ENCODE measurements at places on chromosomes 13 and 19.

DNA sequence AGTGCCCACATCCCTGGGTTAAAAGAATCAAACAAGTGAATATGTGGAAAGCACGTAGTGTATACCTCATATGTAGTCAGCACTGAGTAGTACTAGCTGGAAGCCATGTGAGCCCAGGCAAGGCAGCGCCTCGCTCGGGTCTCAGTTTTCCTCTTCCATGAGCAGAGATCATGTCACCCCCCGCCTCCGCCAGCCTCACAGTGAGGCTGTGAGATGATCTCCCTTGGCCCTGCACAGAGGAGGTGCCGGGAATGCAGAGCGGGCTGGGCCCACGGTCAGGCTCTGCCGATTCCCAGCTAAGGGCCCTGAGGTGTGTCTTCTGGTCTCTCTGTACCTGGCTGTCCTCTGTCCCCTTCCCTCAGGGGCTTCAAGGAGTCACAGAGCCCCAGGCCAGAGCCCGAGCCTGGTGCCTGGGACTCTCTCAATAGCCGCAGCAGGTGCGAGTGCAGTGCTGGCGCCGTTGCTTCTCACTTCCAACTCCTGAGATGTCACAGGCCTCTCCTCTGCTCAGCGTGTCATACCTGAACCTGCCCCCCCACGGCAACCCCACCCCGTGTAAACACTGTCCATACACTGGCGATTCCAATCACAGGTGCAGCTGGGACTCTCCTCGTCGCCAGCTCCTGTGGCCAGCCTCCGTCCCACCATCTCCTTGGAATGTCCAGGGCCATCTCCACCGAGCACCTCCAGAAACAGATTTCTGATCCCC is 26.9 kb downstream of the DPF1 start:
- H3K4me3 ChIP-seq, result no peak overlapping the region
- H3K36me3 ChIP-seq, result peaks cover 18% of the 10 kb centered on the region
- peak; percentile 22 for DNase-seq
- no peaks in the 10 kb centered on the region for H3K27me3 ChIP-seq

- no peak overlapping the region for H3K27ac ChIP-seq
- no peaks in the 10 kb centered on the region for H3K4me1 ChIP-seq
- no peaks in the 10 kb centered on the region for H3K27me3 ChIP-seq
- no peak for DNase-seq
- H3K36me3 ChIP-seq, result no peaks in the 10 kb centered on the region
- H3K4me3 ChIP-seq, result no peak overlapping the region
These were observed 288.9 kb upstream of the MAB21L1 start for GRCh38 chr13:35765366-35765765.

DNA sequence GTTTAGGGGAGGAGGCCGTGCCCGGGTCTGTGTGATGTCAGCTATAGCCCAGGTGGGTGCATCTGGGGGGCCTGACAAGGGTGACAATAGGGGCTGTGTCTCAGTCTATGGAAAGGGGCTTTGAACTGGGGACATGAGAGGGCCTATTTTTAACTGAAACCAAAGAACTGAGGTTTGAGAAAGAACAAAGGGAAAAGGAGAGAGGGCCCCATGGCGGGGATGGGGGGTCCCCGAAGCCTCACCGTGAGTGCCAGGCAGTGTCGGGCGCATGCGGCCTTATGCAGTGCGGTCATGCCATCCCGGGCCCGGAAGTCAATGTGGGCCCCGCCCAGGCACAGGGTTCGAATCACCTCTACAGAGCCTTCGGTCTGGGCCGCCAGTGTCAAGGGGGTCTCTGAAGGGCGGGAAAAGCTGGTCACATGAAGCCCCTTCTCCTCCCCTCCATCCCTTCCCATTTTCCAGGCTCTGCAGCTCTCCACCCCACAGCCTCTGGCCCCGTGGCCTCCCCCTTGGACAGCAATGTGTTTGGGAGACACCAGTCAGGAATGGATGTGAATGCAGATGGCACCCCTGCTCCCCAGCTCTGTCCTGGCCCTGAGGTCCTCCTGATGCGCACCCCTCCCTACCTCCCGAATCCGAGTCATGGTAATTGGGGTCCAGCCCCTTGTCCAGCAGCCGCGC is 5.9 kb downstream of the SHANK1 start:
- H3K4me3 ChIP-seq, result no peak overlapping the region
- H3K27ac ChIP-seq, result no peak overlapping the region
- DNase-seq, result no peak

- no peaks in the 10 kb centered on the region for H3K36me3 ChIP-seq
- DNase-seq, result no peak
- H3K4me1 ChIP-seq, result no peaks in the 10 kb centered on the region
- H3K4me3 ChIP-seq, result no peak overlapping the region
- no peaks in the 10 kb centered on the region for H3K27me3 ChIP-seq
- H3K27ac ChIP-seq, result no peak overlapping the region
These were observed 440.4 kb upstream of the PRR20A start for GRCh38 chr13:56700324-56700723.

GRCh38 chr19:33407140-33407551 is 33.6 kb downstream of the CEBPG start:
- H3K4me3 ChIP-seq, result no peak overlapping the region
- no peaks in the 10 kb centered on the region for H3K4me1 ChIP-seq
- H3K27me3 ChIP-seq, result no peaks in the 10 kb centered on the region
- H3K36me3 ChIP-seq, result no peaks in the 10 kb centered on the region
- DNase-seq, result no peak

DNA sequence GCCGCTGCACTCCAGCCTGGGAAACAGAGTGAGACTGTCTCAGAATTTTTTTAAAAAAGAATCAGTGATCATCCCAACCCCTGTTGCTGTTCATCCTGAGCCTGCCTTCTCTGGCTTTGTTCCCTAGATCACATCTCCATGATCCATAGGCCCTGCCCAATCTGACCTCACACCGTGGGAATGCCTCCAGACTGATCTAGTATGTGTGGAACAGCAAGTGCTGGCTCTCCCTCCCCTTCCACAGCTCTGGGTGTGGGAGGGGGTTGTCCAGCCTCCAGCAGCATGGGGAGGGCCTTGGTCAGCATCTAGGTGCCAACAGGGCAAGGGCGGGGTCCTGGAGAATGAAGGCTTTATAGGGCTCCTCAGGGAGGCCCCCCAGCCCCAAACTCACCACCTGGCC is at the start of gene KLK2:
KLK2 (plus strand) TSS at position 384 of the 400 bp plus-strand sequence. CDS start 35 bp downstream, outside the sequence.
- no peak for DNase-seq
- no peak within 1 kb of the TSS for H3K27ac ChIP-seq
- H3K4me3 ChIP-seq, result no peak within 1 kb of the TSS
- no peaks in the 10 kb centered on the region for H3K36me3 ChIP-seq
- no peaks in the 10 kb centered on the region for H3K4me1 ChIP-seq

GRCh38 chr19:53192771-53193534 is at the start of gene ZNF665:
TSS of gene ZNF665 (minus strand) at chr19:53193358. CDS start at chr19:53182898, 10,460 bp downstream.
- no peak within 1 kb of the TSS for H3K27ac ChIP-seq
- DNase-seq, result peak; percentile 92
- H3K4me1 ChIP-seq, result no peaks in the 10 kb centered on the region

DNA sequence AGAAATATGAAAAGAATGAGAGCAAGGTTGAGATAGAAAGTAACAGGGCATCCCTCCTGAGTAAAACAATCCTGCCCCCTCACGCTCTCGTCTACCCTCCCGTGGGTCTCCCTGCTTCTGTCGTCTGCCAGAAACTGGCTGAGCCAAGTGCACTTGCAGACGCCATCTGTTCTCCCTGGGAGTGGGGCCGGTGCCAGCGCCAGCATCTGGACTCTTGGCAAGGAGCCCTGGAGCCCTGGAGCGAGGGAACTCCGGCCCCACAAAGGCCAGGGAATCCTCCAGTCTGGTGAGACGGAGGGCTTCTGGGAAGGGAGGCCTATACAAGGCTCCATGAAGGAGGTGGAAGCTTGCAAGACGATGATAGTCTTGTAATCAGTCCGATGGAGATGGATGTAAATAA is 2.3 kb upstream of the TMEM91 start:
- H3K4me3 ChIP-seq, result no peak overlapping the region
- no peak overlapping the region for H3K27ac ChIP-seq
- no peaks in the 10 kb centered on the region for H3K27me3 ChIP-seq
- no peak for DNase-seq

DNA sequence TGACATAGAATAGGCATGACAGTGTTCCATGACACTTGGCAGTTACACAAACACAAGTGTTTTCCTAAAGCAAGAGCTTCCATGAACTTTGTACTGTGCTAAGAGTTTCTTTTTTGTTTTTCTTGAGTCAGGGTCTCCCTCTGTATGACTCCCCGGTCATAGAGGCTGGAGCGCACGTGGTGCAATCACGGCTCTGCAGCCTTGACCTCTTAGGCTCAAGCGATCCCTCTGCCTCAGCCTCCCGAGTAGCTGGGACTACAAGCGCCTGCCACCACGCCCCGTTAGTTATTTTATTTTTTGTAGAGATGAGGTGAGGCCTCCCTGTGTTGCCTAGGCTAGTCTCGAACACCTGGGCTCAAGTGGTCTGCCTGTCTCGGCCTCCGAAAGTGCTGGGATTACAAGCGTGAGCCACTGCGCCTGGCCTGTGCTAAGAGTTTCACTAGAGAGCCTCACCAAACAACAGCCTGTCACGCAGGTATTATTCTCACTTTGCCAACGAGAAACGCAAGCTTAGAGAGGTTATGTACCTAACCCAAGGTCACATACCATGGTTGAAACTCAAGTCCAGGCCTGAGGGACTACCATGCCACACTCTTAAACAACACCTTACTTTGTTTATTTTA is 355.9 kb downstream of the KLF12 start:
- no peak overlapping the region for H3K27ac ChIP-seq
- H3K27me3 ChIP-seq, result no peaks in the 10 kb centered on the region
- H3K36me3 ChIP-seq, result no peaks in the 10 kb centered on the region
- no peak for DNase-seq

DNA sequence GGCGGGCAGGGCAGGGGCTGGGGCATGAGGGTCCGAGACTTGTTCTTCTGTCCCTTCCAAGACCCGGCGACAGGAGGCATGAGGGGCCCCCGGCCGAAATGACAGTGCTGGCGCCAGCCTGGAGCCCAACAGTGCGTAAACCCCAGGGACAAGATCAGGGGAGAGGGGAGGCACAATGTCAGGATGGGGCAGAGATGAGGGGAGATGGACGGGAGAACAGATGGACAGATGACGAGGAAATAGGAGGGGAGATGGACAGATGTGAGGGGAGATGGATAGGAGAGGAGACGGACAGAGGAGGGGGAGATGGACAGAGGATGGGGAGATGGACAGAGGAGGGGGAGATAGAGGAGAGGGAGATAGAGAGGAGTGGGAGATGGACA is 518 bp downstream of the FLT3LG start:
- peaks cover 13% of the 10 kb centered on the region for H3K36me3 ChIP-seq
- DNase-seq, result no peak
- no peaks in the 10 kb centered on the region for H3K27me3 ChIP-seq
- peaks cover 3% of the 10 kb centered on the region for H3K4me1 ChIP-seq

- peaks cover 5% of the 10 kb centered on the region for H3K4me1 ChIP-seq
- H3K27ac ChIP-seq, result no peak overlapping the region
- H3K36me3 ChIP-seq, result no peaks in the 10 kb centered on the region
- no peak overlapping the region for H3K4me3 ChIP-seq
- no peak for DNase-seq
- no peaks in the 10 kb centered on the region for H3K27me3 ChIP-seq
These were observed 67.8 kb downstream of the FGF9 start for GRCh38 chr13:21738630-21739029.

- H3K27me3 ChIP-seq, result no peaks in the 10 kb centered on the region
- H3K27ac ChIP-seq, result peak overlapping the region; percentile 62
- peaks cover 15% of the 10 kb centered on the region for H3K4me1 ChIP-seq
These were observed 1043.6 kb downstream of the UQCRFS1 start for GRCh38 chr19:28169168-28169887.

- H3K36me3 ChIP-seq, result no peaks in the 10 kb centered on the region
- no peak overlapping the region for H3K4me3 ChIP-seq
- DNase-seq, result no peak
- H3K4me1 ChIP-seq, result no peaks in the 10 kb centered on the region
- H3K27me3 ChIP-seq, result no peaks in the 10 kb centered on the region
- H3K27ac ChIP-seq, result no peak overlapping the region
These were observed 367.0 kb downstream of the NALCN start for GRCh38 chr13:101049166-101049850.

GRCh38 chr13:66704110-66704509 is 526.0 kb downstream of the PCDH9 start:
- H3K36me3 ChIP-seq, result no peaks in the 10 kb centered on the region
- H3K4me3 ChIP-seq, result no peak overlapping the region
- no peak for DNase-seq
- no peaks in the 10 kb centered on the region for H3K4me1 ChIP-seq
- H3K27ac ChIP-seq, result no peak overlapping the region
- H3K27me3 ChIP-seq, result no peaks in the 10 kb centered on the region

- no peaks in the 10 kb centered on the region for H3K4me1 ChIP-seq
- no peak overlapping the region for H3K27ac ChIP-seq
- no peaks in the 10 kb centered on the region for H3K36me3 ChIP-seq
These were observed 41.3 kb downstream of the FLT3 start for GRCh38 chr13:28058866-28059613.

DNA sequence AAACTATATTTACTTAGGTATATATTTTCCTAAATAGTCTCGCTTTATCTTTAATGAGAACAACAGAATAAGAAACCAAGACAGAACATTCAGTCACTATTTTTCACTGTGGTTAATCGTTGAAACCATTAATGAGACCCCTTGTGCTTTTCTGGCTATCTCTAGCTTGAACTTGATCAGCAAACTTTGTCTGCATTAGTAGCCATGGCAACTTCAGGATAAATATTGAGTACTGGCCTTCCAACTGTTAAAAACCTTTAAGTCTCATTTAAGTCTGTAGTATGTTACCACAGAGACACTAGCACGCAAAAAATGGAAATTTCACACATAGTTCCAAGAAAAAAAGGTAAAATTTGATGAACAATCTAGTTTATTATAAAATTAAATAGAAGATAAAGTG is 946.0 kb downstream of the SLITRK5 start:
- H3K27me3 ChIP-seq, result no peaks in the 10 kb centered on the region
- peaks cover 4% of the 10 kb centered on the region for H3K36me3 ChIP-seq
- no peak for DNase-seq
- H3K4me1 ChIP-seq, result no peaks in the 10 kb centered on the region

DNA sequence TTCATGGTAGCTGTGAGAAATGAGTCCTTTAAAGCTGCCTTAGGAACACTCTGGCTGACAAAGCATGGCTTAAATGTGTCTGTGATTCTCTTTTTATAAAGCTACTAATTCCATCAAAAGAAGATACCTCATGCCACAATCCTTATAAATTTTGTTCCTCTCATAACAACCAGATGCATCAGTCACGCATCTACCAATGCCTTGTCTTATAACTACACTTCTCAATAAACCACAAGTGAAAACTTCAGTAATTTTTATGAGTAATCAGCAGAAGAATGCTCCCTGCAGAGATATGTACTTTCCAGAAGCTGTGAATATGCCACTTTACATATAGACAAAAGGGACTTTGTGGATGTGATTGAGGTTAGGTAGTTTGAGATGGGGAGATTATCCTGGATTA is 147.8 kb downstream of the SUCLA2 start:
- no peaks in the 10 kb centered on the region for H3K4me1 ChIP-seq
- DNase-seq, result no peak
- no peak overlapping the region for H3K27ac ChIP-seq
- no peaks in the 10 kb centered on the region for H3K27me3 ChIP-seq

- H3K36me3 ChIP-seq, result no peaks in the 10 kb centered on the region
- H3K27ac ChIP-seq, result no peak overlapping the region
- H3K4me3 ChIP-seq, result no peak overlapping the region
- H3K27me3 ChIP-seq, result no peaks in the 10 kb centered on the region
- DNase-seq, result no peak
These were observed 4.9 kb downstream of the FXYD3 start for GRCh38 chr19:35120492-35120891.

GRCh38 chr13:60572855-60573254 is 175.8 kb downstream of the TDRD3 start:
- peaks cover 26% of the 10 kb centered on the region for H3K36me3 ChIP-seq
- DNase-seq, result peak; percentile 57
- H3K27me3 ChIP-seq, result no peaks in the 10 kb centered on the region
- peaks cover 8% of the 10 kb centered on the region for H3K4me1 ChIP-seq
- H3K4me3 ChIP-seq, result no peak overlapping the region
- peak overlapping the region; percentile 75 for H3K27ac ChIP-seq

Measured in H9 (cell line).